CD4-positive, alpha-beta T cell treated with Interleukin-15 for 1 hour (primary cell): ENCODE measurements at places on chromosomes 7 and 10.
A peak's percentile ranks its signal among the peaks of the same experiment; 100 is the strongest.

GRCh38 chr10:70661623-70662361 lies 10.5 kb upstream of the ADAMTS14 start:
- DNase-seq = no peak

- DNase-seq = no peak
Measured at GRCh38 chr10:118926903-118927302, 102.6 kb upstream of the NANOS1 start.

- no peak for DNase-seq
Measured at GRCh38 chr10:27253576-27253975, 13.0 kb upstream of the ACBD5 start.

DNA sequence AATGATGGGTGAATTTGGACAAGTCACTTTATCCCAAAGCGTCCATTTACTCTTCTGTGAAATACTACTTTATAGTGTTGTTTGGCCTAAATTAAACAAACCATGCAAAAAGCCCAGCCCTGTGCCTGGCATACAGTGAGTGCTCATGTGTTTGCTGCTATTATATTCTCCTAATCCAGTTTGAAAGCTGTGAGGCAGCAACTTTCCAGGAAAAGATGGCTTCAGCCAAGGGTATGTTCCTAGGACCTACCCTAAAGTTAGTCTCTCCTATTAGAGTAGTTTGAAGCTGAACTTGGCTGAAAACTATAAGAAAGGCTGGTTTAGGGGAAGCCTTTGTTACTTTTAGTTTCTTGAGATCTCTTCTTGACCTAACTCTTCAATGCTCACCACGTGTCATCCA lies 19.9 kb downstream of the ACSL5 start:
- DNase-seq = no peak

DNA sequence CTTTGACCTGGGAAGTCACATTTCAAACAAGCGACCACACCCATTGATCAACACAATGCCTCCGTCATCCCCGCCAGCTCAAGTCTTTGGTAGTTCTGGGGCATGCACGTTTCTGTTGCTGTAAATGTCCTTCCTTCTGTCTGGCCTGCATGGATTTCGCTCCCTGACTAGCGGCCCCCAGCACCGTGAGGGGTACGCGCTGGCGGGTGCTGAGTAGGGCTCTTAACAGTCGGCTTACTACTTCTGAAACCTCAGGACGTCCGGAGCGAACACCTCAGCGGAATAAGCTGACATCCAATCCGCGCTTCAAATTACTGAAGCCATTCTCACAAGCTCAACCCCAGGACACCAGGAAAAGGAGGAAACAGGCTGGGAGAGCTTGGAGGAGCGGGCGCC lies 505 bp downstream of the NUDCD3 start:
- DNase-seq = peak; percentile 48

DNA sequence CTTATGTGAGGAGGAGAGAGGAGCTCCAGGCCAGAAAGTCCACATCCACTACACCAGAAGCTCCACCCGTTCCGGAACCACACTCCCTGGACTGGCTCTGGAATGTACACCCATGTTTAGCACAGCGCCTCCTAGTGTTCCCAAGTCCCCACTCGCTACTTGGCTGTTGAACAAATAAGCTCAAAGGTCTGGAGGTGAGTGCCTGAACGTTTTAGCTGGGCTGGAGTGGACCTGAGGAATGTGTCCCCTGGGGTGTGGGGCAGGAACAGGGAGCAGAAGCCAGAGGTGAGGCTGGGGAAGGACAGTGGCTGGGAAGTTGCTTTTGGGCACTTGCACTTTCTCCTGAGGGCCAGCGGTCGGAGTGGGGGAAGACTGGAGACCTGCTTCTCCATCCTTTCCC lies 164.1 kb upstream of the CDCA7L start:
- no peak for DNase-seq

GRCh38 chr7:132078891-132079735 lies 497.2 kb downstream of the PLXNA4 start:
- no peak for DNase-seq

GRCh38 chr7:45086331-45087065 lies 2.3 kb downstream of the NACAD start:
- DNase-seq = no peak

DNA sequence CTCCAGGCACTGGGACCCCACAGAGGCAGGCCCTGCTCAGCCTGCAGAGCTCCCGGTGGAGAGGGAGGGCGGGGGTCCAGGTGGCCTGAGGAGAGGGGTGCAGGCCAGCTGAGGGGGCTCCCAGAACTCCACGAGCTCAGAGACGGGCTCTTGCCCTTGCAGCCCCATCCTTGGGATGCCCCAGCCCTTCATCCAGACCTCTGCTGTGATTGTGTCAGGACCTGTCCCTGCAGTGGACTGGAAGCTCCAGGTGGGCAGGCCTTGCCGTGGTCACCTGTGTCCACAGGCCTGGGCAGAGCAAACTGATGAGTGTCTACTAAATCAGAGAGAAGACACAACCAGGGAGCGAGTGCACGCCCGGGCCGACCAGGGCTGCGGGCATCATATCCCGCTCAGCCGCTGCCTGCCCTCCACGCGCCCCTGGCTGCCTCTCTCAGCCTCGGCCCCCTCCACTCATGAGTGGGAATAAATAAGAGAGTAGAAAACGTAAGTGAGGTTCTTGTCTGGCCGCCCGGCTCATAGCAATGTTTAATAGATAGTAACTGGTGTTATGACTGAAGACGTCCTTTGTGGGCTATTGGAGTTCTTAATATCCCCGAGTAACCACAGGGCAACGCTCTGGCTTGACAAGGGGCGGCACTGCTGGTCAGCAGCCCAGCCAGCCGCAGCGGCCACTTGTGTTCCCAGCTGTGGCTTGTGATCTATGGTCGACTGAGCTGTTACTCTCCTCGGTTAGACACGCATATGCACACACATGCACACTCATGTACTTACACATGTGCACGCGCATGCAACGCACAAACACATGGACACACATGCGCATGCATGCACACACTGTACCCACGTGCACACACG lies 105.6 kb downstream of the LHPP start:
- no peak for DNase-seq

DNA sequence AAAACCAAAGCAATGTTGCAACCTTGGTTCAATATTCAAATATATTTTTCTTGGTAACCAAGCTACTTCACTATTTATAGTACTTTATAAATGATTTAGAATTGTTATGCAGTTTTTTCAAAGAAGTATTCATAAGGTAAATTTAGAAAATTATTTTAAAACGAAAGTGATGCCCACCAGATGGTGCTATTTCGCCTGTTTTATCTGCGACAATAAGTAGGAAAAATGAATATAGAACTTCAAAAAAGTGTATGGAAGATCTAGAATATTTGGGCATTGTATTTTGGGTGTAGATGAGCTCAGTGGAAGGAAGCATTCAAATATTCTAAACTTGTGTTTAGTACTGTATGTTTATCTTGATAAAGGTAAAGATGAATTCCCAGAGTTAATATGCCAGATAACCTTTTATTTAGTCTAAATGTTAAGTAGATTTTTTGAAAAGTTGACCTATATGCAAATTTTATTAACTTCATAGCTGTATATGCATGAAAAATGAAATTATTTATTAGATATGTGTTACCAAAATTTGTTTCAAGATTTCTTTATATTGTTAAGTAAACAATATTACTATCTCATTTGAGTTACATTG lies 93.2 kb downstream of the ADK start:
- no peak for DNase-seq

DNA sequence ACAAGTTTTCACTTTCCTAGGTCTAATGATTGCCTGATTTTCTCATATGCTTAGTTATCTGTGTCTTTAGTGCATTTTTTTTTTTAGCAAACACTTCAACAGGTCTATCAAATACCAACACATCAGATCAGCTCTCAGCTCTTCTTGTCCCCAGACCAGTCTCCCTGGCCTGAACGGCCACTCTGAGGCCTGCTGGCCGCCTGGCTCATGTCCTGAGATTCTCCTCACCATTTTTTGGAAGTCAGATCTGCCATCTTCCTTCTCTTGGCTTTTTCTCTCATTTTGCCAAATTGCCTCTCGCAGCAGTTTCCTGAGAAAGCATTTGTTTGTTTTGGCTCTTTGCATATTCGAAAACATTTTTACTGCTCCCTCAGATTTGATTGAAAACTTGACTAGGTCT lies 29.3 kb downstream of the PPP2R2D start:
- no peak for DNase-seq

DNA sequence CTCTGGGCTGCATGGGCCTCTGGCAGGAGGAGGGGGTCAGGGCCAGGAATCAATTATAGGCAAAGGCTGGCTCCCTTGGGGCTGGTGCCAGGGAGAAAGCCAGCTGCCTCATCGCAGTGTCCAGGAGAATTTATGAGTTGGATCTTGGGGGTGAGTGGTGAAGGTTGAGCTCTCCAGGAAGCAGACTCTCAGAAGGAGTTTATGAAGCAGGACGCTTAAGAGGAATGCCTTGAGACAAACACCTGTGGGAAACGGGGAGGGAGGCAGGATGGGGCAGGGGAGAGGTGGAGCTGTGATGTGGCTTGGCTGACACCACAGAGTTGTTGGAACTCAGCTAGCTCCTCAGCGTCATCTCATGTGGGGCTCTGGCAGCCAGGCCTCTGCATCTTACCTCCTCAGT lies 428.5 kb downstream of the RPS24 start:
- DNase-seq = no peak

DNA sequence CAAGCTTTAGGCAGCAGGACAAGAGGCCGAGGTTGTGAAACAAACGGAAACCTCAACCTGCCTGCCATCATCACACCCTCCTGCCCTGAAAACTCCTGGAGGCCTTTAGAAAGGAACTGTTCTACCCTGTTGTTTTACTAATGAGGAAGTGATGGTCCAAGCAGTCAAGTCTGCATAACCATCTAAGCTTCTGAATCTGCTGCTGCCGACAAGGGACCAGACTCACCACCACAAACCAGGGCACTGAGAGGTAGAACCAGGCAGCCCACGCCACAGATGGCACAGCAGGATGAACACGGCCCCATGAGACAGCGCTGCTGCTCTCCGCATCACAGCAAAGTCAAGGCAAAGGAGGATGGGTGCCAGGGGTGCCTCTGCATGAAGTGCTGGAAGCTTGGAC lies 209.4 kb downstream of the CELF2 start:
- DNase-seq = peak; percentile 35

GRCh38 chr10:131874991-131875451 lies 25.8 kb upstream of the PPP2R2D start:
- DNase-seq = peak; percentile 66

GRCh38 chr7:144594580-144594979 lies 191.1 kb upstream of the NOBOX start:
- no peak for DNase-seq

DNA sequence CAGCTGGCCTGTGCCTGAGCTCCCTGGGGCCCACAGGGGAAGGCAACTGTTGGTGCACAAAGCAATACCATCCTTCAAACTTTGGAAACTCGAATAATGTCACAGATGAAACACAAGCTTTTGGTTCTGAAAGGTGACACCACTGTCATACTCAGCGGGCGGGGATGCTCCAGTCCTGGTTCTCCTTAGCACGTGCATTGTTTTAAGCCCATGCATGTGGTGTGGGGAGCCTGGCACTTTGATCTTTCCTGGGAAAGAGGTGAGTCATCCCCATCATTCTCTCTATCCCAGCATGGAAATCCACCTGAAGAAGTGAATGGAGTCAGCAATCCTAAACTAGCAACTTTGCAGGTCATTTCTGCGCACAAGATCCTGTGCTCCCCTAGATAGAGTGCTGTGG lies 119.6 kb downstream of the GLRX3 start:
- DNase-seq = no peak
